ENCODE measurements at places on chromosomes 2 and 18. TPM values are rescaled to one million over a fixed set of nuclear protein-coding genes. Genes with fewer than 3 reads are reported as not detected.

DNA sequence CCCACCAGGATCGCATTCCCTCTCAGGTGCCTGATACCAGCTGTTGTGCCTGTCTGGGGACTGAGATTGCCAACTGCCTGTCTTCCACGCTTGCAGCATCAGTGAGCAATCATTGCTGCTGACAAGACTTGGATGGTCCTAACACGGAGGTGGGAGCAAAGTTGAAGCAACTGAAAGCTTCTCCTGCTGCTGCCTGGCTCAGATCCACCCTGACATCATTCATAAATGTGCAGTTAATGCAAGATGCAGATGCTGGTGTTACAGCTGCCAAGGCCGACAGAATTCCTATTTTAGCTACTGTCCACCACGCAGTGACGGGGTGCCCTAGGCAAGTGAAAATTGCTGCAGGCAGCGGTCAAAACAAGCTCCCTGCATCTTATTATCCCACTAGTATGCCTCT is 131.4 kb downstream of the VWC2L start:
- DNase-seq, result peak; percentile 53

DNA sequence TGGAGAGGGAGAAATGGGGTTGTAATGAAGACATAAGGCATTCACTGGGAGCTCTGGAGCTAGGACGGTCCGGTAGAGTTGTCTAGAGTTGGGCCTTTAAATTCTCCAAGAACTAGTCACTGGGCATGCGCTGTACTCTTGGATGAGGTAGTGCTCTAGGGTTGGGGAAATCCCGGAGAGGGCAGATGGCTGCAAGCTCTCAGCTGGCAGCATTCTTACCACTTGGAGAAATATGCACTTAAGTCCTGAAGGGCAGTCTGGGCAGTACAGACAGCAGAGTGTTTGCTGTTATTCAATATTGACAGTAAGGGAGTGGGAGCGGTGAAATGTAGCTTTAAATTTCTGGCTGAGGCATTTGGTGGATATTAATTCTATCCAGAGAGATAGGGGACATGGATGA is 214.6 kb downstream of the RDH14 start:
- DNase-seq, result peak; percentile 50

- no peak for DNase-seq
Measured at GRCh38 chr2:239566995-239567568, 166.3 kb upstream of the HDAC4 start.

The MRPS9 gene
- 41.3 TPM for total RNA-seq

GRCh38 chr18:7941533-7941932 is 374.4 kb downstream of the PTPRM start:
- no peak for DNase-seq
